Upper lobe of left lung (tissue), 6 donors: ENCODE measurements at places on chromosomes 1 and 21. TPM values are rescaled to one million over a fixed set of nuclear protein-coding genes. Genes with fewer than 3 reads are reported as not detected.

DNA sequence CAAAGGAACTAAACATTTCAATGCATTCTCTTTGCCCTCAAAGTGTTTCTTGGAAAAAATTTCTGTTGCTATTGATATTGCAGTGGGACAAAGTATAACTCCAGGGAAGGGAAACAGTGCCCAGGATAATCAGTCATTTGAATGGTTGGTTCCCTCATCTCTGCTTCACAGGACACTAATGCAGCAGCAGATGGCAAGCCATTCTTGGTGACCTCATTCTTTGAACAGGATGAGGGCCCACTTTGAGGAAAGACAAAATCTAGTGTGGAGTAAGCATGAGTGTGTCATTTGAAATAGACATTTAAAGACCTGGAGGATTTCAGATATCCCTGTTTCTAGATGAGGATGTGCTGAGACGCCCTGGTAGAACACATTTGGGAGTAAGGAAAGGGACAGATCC, 32.3 kb downstream of the CHRM3 start:
- DNase-seq: no peak

DNA sequence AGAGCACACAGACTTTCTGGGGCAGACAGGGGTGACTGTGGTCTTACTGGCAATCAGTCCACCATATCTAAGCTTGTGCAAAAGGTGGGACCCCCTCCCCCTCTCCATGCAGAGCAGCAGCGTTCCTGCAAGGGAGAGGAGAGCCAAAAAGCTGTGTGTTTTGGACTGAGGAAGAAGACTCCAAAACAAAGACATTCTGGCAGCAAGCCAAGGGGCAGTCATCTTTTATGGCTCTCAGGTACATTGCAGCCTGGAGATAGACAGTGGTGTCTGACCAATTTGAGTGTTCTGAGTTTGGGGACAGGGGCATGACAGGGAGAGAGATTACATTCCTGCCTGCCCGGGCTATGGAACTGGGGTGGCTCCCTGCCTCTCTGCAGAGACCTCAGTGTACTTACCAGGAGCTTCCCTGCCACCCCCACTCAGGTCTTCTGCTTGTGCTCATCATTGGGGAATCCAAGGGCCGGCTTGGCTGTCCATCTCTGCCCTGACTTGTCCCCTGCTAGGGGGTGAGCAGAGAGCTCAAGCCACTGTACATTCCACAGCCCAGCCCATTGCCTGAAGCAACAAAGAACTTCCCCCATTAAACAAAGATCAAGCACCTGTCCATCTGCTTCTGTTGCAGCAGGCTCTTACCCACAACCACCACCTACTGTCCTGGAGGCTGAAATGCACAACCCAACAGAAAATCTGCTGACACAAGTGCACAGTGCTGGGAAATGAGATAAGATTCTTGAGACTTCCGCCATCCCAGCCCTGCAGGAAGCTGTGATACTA, 131.1 kb downstream of the EVI5 start:
- DNase-seq: no peak

- DNase-seq: no peak
Observed at GRCh38 chr1:89733748-89734147, 87.1 kb upstream of the LRRC8D start.

The ARHGAP29 gene
- total RNA-seq: 45.5 TPM

GRCh38 chr1:192521734-192522133, 53.8 kb upstream of the RGS1 start:
- DNase-seq: no peak

DNA sequence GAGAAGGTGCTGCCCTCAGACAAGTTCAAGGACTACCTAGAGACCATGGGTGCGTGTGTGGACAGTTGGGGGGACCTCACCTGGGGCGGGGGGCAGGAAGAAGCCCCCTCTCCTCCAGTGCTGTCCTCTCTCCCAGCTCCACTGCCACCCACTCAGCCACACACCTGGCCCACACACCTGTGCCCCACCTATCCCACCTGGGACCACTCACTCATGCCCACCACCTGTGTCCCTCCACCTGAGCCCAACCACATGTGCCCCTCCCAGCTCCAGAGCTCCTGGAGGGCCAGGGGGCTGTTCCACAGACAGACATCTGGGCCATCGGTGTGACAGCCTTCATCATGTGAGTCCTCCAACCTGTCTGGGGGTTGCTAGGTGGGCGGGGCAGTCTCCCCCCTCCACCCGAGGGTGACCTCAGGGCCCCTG, 29.0 kb downstream of the TRIM11 start:
- no peak for DNase-seq

The RNF186 gene
- not detected for total RNA-seq

GRCh38 chr1:209153411-209153810, 430.1 kb upstream of the CAMK1G start:
- no peak for DNase-seq

DNA sequence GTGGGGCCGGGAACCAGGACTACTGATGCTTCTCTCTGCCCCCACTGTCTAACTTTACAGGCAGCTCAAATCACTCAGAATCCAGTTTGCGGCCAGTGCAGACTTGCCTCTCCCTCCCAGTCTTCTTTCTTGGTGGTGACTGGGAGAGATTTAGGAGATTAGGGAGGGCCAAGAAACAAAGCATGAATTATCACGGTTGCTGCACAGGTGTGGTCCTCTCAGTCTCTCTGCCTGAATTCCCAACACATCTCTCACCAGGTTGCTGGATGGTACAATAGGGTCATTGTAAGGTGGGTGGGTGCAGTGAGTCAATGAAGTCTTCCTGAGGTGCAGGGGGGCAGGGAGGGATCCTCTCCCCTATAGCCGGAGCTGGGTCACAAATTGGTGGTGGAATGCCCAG, 12.6 kb downstream of the S100A11 start:
- no peak for DNase-seq

GRCh38 chr1:169107603-169108208, 1.2 kb downstream of the ATP1B1 start:
- DNase-seq: no peak
